ENCODE measurements at places on chromosomes 1 and 21.

DNA sequence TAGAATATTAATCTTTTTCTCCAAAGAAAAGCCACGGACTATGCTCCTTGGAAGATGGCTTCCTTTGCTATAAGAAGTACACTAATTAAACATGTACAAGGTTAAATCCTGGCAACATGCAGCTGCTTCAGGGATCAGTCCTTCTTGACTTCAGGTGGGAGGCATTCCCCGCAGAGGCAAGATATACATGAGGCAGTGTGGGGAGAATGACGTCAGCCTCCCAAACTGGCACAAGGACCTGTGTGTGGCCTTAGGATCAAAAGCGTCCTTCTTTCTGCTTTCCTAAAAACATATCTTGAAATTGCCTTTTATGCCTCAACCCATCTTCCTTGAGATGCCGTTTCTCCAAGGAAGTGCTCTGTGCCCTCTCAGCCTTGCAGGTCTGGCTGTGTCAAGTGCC is 90.3 kb downstream of the WLS start:
- DNase-seq = no peak

DNA sequence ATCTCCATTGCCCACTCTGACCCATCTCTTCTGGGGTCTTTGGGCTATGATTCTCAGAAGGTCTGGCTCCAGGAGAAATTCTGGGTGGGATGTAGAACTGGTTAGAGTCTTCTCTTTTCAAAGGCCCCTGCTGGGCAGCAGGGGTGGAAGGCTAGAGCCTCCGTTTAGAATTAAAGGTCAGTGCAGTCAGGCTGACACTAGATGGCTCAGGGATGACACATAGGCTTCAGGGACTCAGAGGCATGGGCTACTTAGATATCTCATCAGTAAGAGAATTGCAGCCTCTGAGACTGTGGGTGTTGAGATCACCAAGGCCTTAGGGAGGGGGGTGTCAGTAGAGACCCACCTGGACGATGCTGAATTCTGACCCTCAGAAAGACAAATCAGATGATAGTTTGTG is 12.6 kb upstream of the PPM1J start:
- DNase-seq = no peak

DNA sequence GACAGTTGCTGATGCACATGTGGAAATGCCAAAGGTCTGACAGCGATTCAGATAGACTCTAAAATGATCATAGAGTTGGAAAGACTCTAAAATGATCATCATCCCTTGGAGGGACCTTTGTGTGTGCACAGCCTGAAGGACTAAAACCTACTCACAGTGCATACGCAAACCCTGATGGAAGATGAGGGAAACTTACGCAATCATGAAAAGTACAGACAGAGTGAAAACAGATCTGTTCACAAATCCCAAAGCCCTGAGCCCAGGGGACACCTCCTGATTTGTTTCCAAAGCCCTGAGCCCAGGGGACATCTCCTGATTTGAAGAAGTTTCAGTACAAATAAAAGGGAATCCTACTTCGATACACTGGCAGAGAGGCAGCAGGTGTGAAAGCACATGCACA is 79.3 kb upstream of the PROX1 start:
- no peak for DNase-seq

GRCh38 chr1:171983584-171983983 is 142.3 kb downstream of the DNM3 start:
- DNase-seq = no peak

DNA sequence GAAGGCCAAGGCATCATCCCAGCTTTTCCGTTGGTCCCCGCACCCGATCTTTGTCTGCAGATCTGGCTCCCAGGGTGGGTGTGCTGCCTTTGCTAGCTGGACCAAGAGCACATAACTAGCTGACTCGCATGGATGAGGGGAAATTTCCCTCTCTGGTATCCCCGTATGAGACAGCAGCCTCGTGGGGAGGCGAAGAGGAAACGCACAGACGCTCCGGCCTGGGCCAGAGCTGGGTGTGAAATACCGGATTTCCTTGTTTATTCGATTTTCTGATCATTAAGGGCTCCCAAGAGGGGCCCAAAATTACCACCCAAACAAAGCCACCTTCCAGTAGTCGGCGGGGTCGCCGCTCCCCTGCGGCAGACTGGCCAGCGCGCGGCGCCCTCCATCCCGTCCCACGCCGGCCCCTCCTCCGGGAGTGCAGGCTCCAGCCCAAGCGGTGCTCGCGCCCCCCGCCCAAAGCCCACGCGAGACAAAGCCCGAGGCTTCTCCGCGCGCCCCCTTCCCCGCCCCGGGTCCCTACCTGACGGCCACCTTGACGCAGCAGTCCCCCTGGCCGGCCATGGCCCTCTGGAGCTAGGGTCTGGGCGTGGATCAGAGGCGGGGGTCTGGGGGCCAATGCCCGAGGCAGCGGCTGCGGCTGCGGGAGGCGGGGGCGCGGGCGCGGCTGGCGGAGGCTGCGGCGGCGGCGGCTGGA is 546 bp downstream of the KIF21B start:
- no peak for DNase-seq

Measured in smooth muscle cell of the brain vasculature (primary cell).